ENCODE measurements at places on chromosomes 13 and 19.

DNA sequence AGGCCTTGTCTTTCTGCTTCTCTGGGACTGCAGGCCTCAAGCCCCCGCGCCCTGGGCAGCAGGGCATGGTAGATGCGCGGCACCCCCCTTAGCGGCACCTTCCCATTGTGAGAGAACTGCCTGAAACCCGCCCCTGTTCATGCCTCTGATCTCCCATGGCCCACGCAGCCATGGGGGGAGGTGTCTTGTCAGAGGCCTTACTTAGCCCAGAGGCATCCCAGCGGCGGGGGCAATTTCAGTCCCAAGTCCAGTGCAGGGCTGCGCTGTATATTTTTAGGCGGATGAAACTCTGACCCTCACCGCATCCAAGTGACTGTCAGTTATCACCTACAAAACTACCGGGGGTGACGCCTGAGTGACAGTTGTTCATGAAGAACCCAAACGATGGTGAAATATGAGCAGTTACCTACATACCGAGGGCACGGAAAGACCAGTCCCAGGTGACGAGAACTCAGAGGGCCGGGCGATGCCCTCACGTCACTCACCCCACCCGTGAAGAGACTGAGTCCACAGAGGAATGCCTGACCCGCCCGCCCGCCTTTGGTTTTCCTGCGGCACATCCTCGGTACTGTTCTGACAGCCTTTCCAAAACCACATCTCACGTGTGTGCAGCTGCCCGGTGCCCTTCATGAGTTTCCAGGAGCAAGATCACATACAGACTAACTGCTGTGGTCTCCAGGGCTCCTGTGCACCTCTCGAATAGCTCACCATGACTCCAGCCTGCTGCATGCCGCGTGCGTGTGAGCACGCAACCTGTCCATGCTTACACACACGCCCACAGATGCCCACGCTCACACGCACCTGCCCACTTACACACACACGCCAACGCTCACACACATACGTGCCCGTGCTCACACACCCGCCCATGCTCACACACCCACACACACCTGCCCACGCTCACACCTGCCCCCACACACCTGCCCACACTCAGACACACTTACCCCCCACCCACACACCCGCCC, 14.4 kb downstream of the IL17D start:
- H3K36me3 ChIP-seq = no peaks in the 10 kb centered on the region
- DNase-seq = no peak
- no peak overlapping the region for H3K27ac ChIP-seq
- H3K4me3 ChIP-seq = no peak overlapping the region

- no peaks in the 10 kb centered on the region for H3K27me3 ChIP-seq
- DNase-seq = no peak
- no peaks in the 10 kb centered on the region for H3K36me3 ChIP-seq
- no peak overlapping the region for H3K27ac ChIP-seq
- H3K4me3 ChIP-seq = no peak overlapping the region
- H3K4me1 ChIP-seq = peaks cover 23% of the 10 kb centered on the region
These were observed 191.5 kb upstream of the RFC3 start for GRCh38 chr13:33626407-33626806.

GRCh38 chr19:1648920-1649541, 3.4 kb downstream of the TCF3 start:
- DNase-seq = no peak
- H3K4me1 ChIP-seq = peaks cover 16% of the 10 kb centered on the region
- H3K4me3 ChIP-seq = no peak overlapping the region

GRCh38 chr13:21625366-21625765, 21.4 kb upstream of the MICU2 start:
- peaks cover 5% of the 10 kb centered on the region for H3K4me1 ChIP-seq
- H3K27ac ChIP-seq = no peak overlapping the region
- H3K36me3 ChIP-seq = no peaks in the 10 kb centered on the region
- no peak overlapping the region for H3K4me3 ChIP-seq

DNA sequence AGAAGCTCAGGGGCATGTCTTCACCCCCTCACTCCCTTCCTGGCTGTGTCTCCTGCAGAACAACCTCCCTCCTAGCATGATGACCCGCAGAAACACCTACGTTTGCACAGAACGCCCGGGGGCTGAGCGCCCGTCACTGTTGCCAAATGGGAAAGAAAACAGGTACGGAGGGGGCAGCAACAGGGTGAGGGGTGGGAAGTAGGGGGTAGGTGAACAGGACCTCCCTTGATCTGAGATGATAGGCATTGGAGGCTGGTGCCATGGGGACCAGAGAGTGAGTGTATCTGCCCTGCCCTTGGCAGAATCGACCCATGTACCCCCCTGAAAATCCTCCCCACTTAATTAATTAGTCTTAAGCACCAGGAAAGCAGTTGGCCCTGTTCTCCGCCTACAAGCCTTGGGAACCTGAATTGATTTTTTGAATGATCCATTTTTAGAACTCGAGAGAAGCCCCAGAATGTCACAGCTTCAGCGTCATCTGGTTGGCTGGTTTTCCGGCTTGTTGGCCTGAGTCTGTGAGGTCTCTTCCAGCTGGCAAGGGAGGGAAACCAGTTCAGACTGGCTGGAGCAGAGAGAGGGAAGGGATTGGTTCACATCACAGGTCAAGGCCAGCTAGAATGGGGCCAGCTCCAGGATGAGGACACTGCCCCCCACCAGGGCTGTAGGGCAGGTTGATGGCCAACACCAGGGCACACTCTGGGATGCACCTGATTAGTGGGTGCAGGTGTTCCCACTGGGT, 28.2 kb downstream of the CKM start:
- no peak overlapping the region for H3K27ac ChIP-seq
- no peaks in the 10 kb centered on the region for H3K27me3 ChIP-seq
- H3K4me3 ChIP-seq = no peak overlapping the region

- H3K4me3 ChIP-seq = no peak overlapping the region
- no peaks in the 10 kb centered on the region for H3K27me3 ChIP-seq
- DNase-seq = no peak
- H3K36me3 ChIP-seq = no peaks in the 10 kb centered on the region
- H3K4me1 ChIP-seq = no peaks in the 10 kb centered on the region
These were observed 21.7 kb upstream of the RXFP2 start for GRCh38 chr13:31717583-31717982.

- H3K27ac ChIP-seq = no peak overlapping the region
- H3K27me3 ChIP-seq = no peaks in the 10 kb centered on the region
- H3K36me3 ChIP-seq = no peaks in the 10 kb centered on the region
- DNase-seq = no peak
These were observed 818.2 kb downstream of the UQCRFS1 start for GRCh38 chr19:28394725-28395124.

- no peak overlapping the region for H3K4me3 ChIP-seq
- DNase-seq = no peak
- H3K27me3 ChIP-seq = no peaks in the 10 kb centered on the region
- H3K36me3 ChIP-seq = peaks cover 2% of the 10 kb centered on the region
- H3K27ac ChIP-seq = no peak overlapping the region
- no peaks in the 10 kb centered on the region for H3K4me1 ChIP-seq
These were observed 42.7 kb upstream of the VSTM2B start for GRCh38 chr19:29482855-29483640.

- H3K4me1 ChIP-seq = peaks cover 12% of the 10 kb centered on the region
- H3K27me3 ChIP-seq = peaks cover 7% of the 10 kb centered on the region
- no peak overlapping the region for H3K4me3 ChIP-seq
- H3K27ac ChIP-seq = no peak overlapping the region
- DNase-seq = no peak
These were observed 3.0 kb upstream of the ZNF878 start for GRCh38 chr19:12055784-12056183.

Data from activated T-helper 2 cell treated with anti-CD3 and anti-CD28 coated beads, Interferon-gamma antibody, Interleukin-2, Interleukin-4, amounts not matched to agents 10 μg/mL and 5 μg/mL and 100 μg/mL, durations not matched to agents 14 hours and 24 hours and 36 hours (primary cell).